Uterus (tissue), 4 donors: ENCODE measurements at places on chromosomes 6 and 20. TPM values are rescaled to one million over a fixed set of nuclear protein-coding genes. Genes with fewer than 3 reads are reported as not detected.

E2F1 gene
- total RNA-seq, result 7.3 TPM

ZBTB46 gene
- total RNA-seq, result 45.5 TPM

MOG gene
- not detected for total RNA-seq

RREB1 gene
- 65.9 TPM for total RNA-seq

OSER1 gene
- 76.2 TPM for total RNA-seq

- no peaks in the 10 kb centered on the region for H3K36me3 ChIP-seq
- H3K4me3 ChIP-seq, result no peak overlapping the region
- no peaks in the 10 kb centered on the region for H3K4me1 ChIP-seq
- H3K27ac ChIP-seq, result no peak overlapping the region
Measured at GRCh38 chr6:25842526-25842925, 10.7 kb upstream of the SLC17A1 start.

DNA sequence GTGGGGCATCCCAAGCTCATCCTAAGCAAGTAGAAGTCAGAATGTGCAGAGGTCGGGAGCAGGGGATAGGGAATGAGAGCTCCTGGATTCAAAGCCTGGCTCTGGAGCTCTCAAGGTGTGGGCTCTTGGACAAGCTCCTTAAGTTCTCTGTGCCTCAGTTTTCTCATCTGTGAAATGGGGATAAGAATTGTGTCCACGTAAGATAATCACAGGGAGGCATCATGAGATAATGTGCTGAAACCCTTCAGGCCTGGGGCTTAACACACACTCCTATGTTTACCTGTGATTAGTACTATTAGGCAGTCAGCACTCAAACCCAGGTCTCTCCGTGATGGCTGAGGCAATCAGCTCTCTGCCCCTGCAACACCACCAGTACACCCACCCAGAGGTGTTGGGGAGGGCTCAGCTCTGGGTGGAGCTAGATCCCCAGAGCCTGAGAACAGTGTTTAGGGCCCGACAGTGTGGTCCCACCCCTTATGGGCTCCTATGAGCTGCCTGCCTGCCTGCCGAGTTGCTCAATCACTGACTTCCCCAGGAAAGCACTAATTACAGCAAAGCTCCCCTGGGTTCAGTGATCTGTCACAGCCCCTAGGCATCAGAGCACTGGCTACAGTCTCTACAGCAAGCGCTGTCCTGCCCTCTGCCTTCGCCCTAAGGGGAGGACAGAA, 6.3 kb upstream of the SIRPA start:
- peak; percentile 31 for DNase-seq
- no peaks in the 10 kb centered on the region for H3K4me1 ChIP-seq
- H3K36me3 ChIP-seq, result no peaks in the 10 kb centered on the region

DNA sequence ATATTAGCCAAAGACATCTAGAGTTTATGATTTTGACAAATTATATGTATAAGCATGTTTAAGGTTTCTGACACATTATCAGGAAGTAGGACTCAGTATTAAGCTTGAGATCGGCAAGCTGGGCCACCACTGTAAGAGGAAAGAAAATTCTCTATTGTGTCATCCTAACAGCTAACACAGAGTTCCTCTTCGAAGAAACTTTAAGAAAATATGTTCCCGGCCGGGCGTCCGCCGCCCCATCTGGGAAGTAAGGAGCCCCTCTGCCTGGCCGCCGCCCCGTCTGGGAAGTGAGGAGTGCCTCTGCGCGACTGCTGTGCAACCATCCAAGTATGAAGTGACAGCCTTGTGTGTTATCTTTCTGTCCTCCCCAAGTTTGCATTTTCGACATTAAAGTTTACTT, 23.0 kb downstream of the USP49 start:
- no peak for DNase-seq
- no peaks in the 10 kb centered on the region for H3K36me3 ChIP-seq
- H3K4me3 ChIP-seq, result no peak overlapping the region
- H3K4me1 ChIP-seq, result no peaks in the 10 kb centered on the region
- H3K27ac ChIP-seq, result no peak overlapping the region
- H3K27me3 ChIP-seq, result no peaks in the 10 kb centered on the region

GRCh38 chr6:163667372-163668060, 253.0 kb downstream of the QKI start:
- H3K27ac ChIP-seq, result no peak overlapping the region
- no peaks in the 10 kb centered on the region for H3K4me1 ChIP-seq
- no peaks in the 10 kb centered on the region for H3K27me3 ChIP-seq
- DNase-seq, result peak; percentile 24
- no peaks in the 10 kb centered on the region for H3K36me3 ChIP-seq

DNA sequence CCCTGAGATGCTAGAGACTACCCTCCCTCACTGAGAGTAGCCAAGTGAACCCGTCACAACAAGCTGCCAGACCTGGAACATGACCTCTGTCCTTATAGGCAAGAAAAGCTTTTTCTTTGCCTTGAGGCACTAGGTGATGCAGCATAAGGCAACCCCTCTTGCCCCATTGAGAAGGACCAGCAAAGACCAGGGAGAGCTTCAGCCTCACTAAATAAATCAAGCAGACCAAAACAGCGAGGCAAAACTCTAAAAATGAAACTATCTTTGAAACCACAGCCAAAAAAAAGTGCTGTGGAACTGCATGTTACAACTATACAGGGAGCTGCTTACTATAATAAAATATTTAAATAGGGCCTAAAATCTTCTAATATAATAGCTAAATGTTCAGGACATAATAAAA, 62.6 kb upstream of the FAM83B start:
- H3K27me3 ChIP-seq, result no peaks in the 10 kb centered on the region
- no peaks in the 10 kb centered on the region for H3K36me3 ChIP-seq
- no peak overlapping the region for H3K4me3 ChIP-seq
- H3K4me1 ChIP-seq, result no peaks in the 10 kb centered on the region
- no peak overlapping the region for H3K27ac ChIP-seq

DNA sequence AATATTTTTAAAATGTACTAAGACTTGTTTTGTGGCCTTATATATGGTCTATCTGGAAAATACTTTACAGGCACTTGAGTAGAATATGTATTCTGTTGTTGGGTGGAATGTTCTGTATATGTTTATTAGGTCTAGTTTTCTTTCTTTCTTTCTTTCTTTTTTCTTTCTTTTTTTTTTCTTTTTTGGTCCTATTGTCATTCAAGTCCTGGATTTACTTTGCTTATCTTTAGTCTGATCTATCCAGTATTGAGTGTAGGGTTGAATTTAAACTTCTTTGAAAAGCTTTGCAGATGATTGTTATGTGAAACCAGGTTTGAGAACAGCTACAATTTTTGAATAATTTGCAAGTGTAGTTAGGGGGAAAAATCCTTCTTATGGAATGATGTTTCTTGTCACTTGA, 67.1 kb upstream of the GRIK2 start:
- no peaks in the 10 kb centered on the region for H3K27me3 ChIP-seq
- no peak overlapping the region for H3K27ac ChIP-seq
- H3K4me3 ChIP-seq, result no peak overlapping the region
- H3K36me3 ChIP-seq, result no peaks in the 10 kb centered on the region

DNA sequence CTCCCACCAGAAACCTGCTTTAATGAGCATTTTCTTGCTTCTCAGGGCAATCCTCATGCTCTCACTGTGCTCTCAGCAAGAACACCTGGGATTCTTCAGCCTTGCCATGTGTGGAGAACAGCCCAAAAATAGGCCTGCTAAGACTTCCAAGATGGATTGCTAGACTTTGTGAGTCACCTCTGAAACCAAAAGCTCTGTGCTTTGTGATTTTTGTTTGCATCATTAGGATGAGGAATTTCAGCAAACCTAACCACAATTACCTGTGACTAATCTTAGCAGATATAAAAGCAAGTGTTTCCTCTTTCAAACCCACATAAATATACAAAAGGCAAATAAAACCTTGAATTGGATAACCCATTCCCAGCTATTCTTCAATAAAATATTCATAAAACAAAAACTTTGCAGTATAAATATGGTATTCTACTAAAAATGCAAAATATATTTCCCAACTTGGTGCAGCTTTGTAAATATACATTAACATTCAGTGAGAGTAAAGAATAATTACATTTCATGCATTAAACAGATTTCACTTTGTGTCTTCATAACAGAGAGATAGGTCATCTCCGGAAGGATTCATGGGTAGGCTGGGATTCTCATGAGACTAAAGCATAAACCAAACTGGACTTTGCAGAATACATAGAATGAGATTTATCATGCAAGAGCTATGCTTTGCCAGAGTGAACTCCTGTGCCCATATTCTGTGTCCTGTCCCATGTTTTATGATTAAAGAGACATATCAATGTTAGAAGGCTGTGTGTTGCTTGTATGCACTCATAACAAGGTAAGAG, 33.5 kb downstream of the TPBG start:
- H3K27ac ChIP-seq, result no peak overlapping the region
- no peaks in the 10 kb centered on the region for H3K4me1 ChIP-seq
- no peak overlapping the region for H3K4me3 ChIP-seq
- no peaks in the 10 kb centered on the region for H3K36me3 ChIP-seq

GRCh38 chr6:168632694-168633093, 191.7 kb downstream of the SMOC2 start:
- H3K4me3 ChIP-seq, result no peak overlapping the region
- H3K27ac ChIP-seq, result no peak overlapping the region
- no peaks in the 10 kb centered on the region for H3K27me3 ChIP-seq
- no peaks in the 10 kb centered on the region for H3K4me1 ChIP-seq
- no peak for DNase-seq

GRCh38 chr20:56157530-56158203, 90.9 kb upstream of the MC3R start:
- no peak overlapping the region for H3K27ac ChIP-seq
- no peaks in the 10 kb centered on the region for H3K4me1 ChIP-seq
- H3K36me3 ChIP-seq, result no peaks in the 10 kb centered on the region

DNA sequence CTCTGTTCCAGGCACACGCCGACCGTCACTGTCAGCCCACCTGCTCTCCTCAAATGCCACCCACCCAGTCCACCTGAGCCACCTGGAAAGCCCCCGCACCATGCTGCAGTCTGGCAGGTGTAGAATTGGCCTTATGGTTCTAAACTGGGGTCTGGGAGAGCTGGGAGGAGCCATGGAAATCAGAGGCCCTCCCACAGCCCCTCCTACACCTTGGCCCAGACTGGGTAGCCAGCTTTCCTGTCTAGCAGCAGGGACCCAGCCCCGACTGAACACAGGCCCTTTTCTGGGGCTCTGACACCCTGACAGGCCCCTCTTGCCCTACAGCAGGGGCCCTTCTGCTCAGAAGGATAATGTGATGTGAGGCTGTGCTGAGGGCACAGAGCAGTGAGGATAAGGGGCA, 31.1 kb downstream of the LRFN2 start:
- H3K36me3 ChIP-seq, result no peaks in the 10 kb centered on the region
- H3K4me3 ChIP-seq, result no peak overlapping the region
- H3K27me3 ChIP-seq, result no peaks in the 10 kb centered on the region
- no peak overlapping the region for H3K27ac ChIP-seq
- no peaks in the 10 kb centered on the region for H3K4me1 ChIP-seq

- no peak overlapping the region for H3K4me3 ChIP-seq
- H3K36me3 ChIP-seq, result no peaks in the 10 kb centered on the region
- DNase-seq, result no peak
Measured at GRCh38 chr6:138467901-138468300, 31.4 kb downstream of the NHSL1 start.

DNA sequence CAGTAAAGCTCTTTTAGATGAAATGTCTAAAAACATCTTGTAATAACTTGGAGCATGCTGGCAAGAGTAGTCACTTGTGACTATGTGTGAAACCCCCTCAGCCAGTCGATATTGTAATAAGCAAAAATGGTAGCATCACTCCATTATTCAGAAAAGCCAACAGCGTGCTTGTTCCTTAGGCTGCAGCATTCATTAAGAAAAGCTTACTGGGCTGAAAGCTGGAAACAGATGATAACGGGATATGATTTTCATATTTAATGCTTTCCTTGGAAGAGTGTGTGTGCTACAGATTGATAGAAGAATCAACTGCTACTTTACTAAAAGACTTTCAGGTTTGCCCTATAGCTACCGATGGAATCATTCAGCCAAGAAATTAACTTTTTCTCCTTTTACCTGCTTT, 20.3 kb downstream of the KIZ start:
- no peak overlapping the region for H3K27ac ChIP-seq
- no peaks in the 10 kb centered on the region for H3K27me3 ChIP-seq
- no peak for DNase-seq
- H3K36me3 ChIP-seq, result no peaks in the 10 kb centered on the region
- H3K4me1 ChIP-seq, result no peaks in the 10 kb centered on the region

GRCh38 chr6:142035890-142036289, 96.8 kb upstream of the GJE1 start:
- no peaks in the 10 kb centered on the region for H3K27me3 ChIP-seq
- H3K4me1 ChIP-seq, result no peaks in the 10 kb centered on the region
- DNase-seq, result no peak
- no peaks in the 10 kb centered on the region for H3K36me3 ChIP-seq
- no peak overlapping the region for H3K4me3 ChIP-seq
- H3K27ac ChIP-seq, result no peak overlapping the region

DNA sequence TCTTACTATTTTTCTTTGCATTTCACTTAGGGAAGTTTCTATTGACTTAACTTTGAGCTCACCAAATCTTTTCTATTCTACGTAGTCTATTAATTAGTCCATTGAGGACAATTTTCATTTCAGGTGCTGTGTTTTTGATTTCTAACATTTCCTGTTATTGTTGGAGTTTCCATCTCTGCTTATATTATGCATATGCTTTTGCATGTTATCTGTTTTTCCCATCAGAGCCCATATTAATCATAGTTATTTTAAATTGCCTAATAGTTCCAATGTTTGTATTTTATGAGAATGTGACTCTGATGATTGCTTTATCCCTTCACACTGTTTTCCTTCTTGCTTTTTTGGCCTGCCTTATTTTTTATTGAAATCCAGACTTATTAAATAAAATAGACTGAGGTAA, 414.5 kb upstream of the OPRM1 start:
- H3K4me3 ChIP-seq, result no peak overlapping the region
- H3K36me3 ChIP-seq, result no peaks in the 10 kb centered on the region
- DNase-seq, result no peak
- H3K27ac ChIP-seq, result no peak overlapping the region
- no peaks in the 10 kb centered on the region for H3K27me3 ChIP-seq

- no peak overlapping the region for H3K4me3 ChIP-seq
- no peaks in the 10 kb centered on the region for H3K4me1 ChIP-seq
- no peaks in the 10 kb centered on the region for H3K27me3 ChIP-seq
- no peak for DNase-seq
- H3K36me3 ChIP-seq, result no peaks in the 10 kb centered on the region
Measured at GRCh38 chr6:82205930-82206392, 41.6 kb downstream of the IBTK start.

- no peak for DNase-seq
- H3K36me3 ChIP-seq, result no peaks in the 10 kb centered on the region
- no peak overlapping the region for H3K27ac ChIP-seq
- no peak overlapping the region for H3K4me3 ChIP-seq
Measured at GRCh38 chr6:31529329-31530150, 778 bp downstream of the MCCD1 start.

DNA sequence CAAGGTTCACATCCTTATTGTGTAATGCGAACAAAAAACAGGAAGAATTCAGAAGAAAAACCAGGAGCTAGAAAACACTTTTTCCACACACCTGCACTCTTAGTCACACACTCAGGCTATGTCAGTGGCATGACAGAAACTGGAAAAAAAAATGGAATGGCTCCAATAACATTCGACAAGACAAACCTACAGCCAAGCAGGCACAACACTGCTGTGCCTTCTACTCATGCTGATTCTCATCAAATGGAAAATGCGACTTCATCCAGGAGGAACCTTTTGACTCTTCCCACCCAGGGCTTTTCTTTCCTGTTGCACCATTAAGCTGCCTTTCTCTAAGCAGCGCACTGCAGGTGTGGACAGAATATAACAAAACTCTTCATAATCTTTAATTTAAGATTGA, 163.2 kb upstream of the BTBD3 start:
- DNase-seq, result no peak
- no peaks in the 10 kb centered on the region for H3K4me1 ChIP-seq
- no peak overlapping the region for H3K27ac ChIP-seq
- H3K27me3 ChIP-seq, result no peaks in the 10 kb centered on the region
